Dermis blood vessel endothelial cell (primary cell): ENCODE measurements at places on chromosomes 6 and 20. TPM values are rescaled to one million over a fixed set of nuclear protein-coding genes. Genes with fewer than 3 reads are reported as not detected.

The TPBG gene
- total RNA-seq = 8.7 and 9.4 TPM in 2 replicates

The SPATA25 gene
- total RNA-seq = 1.0 and 1.2 TPM in 2 replicates

The GRM4 gene
- total RNA-seq = not detected in 2 replicates

The SPATS1 gene
- total RNA-seq = not detected in 2 replicates

The COL9A3 gene
- 1.3 and 1.9 TPM in 2 replicates for total RNA-seq

The FITM2 gene
- 7.5 and 9.1 TPM in 2 replicates for total RNA-seq

The SULF2 gene
- total RNA-seq = 92.1 and 131 TPM in 2 replicates

The MDFI gene
- 34.0 and 37.8 TPM in 2 replicates for total RNA-seq

The KCNK16 gene
- total RNA-seq = not detected in 2 replicates
